ENCODE measurements at places on chromosomes 2 and 18.

- DNase-seq, result no peak
Observed at GRCh38 chr2:44671916-44672315, 269.6 kb upstream of the SIX3 start.

GRCh38 chr18:10012526-10012925 is 98.7 kb downstream of the VAPA start:
- no peak for DNase-seq

DNA sequence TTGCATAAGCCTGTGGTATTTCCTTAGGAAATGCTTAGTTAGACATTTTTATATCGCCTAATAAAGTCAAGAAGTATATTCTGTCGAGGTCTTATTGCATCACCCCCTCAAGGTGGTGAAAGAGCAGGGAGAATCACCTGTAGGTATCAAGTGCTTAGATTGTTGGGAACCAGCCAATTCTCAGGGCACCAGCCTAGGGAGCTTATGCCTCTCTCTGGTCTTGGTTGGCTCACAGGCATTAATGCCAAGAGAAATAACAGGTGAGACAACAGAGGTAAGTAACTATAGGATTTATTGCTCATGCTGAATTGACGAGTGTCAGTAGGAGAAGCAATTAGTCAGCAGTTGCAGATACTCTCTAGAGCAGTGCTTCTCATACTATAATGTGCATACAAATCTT is 663.3 kb upstream of the ZNF804A start:
- no peak for DNase-seq

GRCh38 chr2:74458938-74459363 is 713 bp downstream of the WBP1 start:
- DNase-seq, result no peak

- no peak for DNase-seq
Observed at GRCh38 chr2:98482362-98482761, 37.7 kb downstream of the INPP4A start.
